Right lung (tissue), 10 donors: ENCODE measurements at places on chromosomes 16 and 17.

DNA sequence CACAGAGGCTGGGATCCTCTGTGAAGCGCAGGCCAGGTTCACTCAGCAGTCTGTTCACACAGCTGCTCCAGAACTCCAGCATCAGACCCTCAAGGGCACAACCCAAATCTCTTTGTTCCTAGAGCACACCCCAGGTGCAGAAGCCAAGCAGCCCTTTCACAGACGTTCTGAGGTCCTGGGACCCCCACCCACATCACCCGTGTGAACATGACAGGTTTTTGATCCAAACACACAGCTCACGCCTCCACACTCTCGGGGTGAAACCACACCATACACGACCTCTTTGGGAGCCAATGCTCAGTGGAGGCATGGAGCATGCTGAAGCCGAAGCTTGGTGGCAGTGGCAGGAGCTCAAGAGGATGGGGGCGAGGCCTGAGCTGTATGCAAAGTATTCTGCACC is 97.4 kb downstream of the ZNF778 start:
- no peak for DNase-seq

DNA sequence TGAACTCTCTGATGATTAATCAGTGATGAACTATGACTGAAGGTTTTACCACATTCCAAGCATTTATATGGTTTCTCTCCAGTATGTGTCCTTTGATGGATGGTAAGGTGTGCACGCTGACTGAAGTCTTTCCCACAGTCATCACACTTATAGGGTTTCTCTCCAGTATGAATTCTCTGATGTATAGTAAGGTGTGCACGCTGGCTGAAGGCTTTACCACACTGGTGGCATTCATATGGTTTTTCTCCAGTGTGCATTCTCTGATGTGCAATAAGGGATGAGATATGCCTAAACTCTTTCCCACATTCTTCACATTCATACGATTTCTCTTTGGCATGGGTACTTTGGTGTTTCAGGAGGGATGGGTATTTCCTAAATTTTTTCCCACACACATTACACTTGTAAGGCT is 16.4 kb downstream of the ZNF287 start:
- DNase-seq = no peak

- DNase-seq = no peak
These were observed 15.5 kb downstream of the TBC1D24 start for GRCh38 chr16:2490190-2491105.

DNA sequence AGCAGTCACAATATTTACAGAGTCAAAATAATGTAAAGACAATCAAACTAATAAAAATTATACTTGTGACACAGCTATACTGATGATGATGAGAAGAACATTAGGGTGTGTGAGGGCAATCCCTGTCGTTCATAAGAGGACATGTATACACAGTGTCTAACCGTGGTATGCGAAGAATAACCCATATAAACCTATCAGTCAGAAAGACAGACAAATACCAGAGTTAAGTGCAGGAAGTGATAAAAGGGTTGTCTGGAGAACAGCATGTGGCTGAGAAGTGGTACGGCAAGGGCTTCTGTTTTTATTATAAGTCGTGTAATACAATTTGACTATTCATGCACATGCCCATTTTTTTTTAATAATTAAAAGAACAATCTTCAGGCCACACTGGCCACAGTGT is 46.7 kb downstream of the LMF1 start:
- DNase-seq = no peak

GRCh38 chr17:2090804-2091534 is 36.1 kb downstream of the HIC1 start:
- DNase-seq = no peak

DNA sequence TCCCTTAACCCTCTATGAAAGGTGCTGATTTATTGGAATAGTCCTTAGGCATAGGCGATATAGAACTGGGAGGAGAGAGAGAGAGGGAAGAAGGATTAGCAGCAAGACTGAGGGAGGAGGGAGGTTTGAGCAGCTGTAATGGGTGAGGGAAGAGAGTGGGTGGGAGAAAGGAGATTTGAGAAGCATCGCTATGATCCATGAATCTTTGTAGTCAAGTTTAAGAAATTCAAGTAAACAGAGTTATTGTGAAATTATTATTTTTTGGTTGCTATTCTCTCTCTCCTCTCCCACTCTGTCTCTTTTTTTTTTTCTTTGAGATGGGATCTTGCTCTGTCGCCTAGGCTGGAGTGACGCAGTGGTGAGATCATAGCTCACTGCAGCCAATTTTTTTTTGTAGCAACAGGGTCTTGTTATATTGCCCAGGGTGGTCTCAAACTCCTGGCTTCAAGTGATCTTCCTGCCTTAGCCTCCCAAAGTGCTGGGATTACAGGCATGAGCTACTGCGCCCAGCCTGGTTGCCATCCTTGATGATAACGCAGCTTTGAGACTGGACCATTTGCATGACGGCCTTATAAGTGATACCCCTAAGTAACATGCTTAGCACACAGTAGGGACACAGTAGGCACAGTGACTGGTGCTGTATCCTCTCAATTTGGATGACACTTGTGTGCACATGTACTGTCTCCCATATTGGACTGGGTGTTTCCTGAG is 21.0 kb upstream of the TNS4 start:
- DNase-seq = no peak

- DNase-seq = no peak
These were observed 85.7 kb downstream of the MGAT5B start for GRCh38 chr17:76953946-76954345.

DNA sequence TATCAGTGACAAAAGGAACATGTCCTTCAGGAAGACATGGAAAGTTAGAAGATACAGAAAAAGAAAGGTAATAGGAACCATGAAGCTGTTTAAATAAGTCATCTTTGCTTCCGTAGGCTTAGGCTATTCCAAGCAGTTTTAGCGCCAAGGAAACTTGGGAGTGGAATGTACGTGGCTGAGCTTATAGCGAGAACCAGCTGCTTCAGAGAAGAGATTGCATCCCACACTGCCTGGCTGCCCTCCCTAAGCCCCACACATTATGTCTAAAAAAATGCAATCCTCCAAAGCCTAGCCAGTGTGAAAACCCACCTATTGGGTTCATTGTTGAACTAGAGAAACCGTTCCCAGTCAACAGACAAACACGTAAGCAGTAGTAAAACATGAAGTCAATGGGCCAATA is 149.9 kb downstream of the SLC39A11 start:
- peak; percentile 13 for DNase-seq

GRCh38 chr16:62738666-62739460 is 702.6 kb upstream of the CDH8 start:
- peak; percentile 16 for DNase-seq

DNA sequence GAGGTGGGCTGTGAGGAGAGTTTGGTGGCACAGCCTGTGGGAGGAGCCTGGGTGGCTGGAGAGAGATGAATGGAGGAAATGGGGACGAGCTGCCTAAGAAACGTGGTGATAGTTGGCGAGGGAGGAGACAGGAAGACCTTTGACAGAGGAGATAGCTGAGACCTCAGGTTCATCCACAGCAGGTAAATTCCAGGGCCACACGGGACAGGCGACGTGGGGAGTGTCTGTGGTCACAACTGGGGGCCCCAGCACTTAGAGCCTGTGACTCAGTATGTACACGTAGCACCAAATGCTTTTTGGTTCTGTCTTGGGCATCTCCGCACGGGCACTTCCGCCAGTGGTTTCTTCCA is 7.7 kb downstream of the MINK1 start:
- no peak for DNase-seq

- no peak for DNase-seq
These were observed 13.9 kb upstream of the KDM8 start for GRCh38 chr16:27189335-27189972.

- no peak for DNase-seq
These were observed 64.3 kb downstream of the IGF2BP1 start for GRCh38 chr17:49061524-49061943.

- peak; percentile 45 for DNase-seq
These were observed 1.6 kb upstream of the LDAF1 start for GRCh38 chr16:21156767-21157467.

GRCh38 chr17:10477701-10478100 is 8.3 kb upstream of the MYH4 start:
- no peak for DNase-seq

DNA sequence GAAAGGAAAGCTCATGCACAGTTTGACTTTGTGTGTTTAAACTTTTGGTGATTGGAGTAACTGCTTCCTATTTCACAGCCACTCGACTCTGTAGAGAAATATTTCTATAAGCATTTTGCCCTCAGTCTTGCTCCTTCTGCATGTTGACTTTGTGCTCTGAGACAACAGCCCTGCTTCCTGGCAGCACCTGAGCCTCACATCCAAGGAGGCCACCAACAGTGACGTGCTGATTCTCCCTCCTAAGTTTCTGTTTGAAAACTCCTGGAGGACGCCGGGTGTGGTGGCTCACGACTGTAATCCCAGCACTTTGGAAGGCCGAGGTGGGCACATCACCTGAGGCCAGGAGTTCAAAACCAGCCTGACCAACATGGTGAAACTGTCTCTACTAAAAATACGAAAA is 23.9 kb upstream of the WSB1 start:
- DNase-seq = peak; percentile 57

DNA sequence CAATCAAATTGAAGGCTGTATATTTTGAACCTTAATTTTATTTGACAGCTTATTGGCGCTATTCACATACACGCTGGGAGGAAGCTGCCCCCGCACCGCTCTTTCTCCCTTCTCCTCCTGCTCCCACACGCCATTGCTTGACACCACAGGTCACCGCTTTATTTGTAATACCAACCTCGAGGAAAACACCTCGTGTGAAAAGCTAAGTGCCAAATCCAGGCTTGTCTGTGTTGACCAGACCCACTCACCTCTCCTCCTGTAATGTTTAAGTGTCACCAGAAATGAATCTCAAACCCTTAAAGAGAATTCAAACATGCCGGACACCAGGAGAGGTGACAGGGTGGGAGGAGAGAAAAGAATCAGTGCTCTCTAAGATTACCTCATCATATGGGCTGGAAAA is 331.4 kb downstream of the GRIN2A start:
- no peak for DNase-seq

DNA sequence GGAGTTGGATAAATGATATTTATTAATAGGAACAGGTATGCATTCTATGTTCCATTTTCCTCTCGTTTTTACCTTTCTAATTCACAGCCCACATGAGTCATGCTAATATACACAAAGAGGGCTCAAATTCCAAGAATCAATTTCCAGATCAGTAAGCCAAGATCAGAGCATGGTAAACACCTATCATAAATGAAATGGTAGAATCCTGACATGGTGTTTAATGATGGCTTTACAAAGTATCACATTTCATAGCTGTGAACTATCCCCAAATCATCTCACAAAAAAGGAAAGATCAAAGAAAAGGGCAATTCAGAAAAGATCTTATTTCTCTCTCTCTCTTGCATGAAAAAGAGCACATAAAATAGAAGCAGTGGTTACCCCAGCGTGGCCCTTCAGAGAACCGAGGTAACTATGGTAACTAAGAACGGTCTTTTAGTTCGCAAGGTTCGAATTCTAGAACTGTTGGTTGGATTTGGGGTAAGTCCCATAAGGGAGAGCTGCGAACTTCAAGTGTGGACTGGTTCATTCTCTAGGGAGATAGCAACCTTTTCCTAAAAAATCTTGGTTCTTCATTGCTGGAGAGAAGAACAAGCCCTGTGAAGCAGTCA is 73.0 kb downstream of the MARCHF10 start:
- no peak for DNase-seq

DNA sequence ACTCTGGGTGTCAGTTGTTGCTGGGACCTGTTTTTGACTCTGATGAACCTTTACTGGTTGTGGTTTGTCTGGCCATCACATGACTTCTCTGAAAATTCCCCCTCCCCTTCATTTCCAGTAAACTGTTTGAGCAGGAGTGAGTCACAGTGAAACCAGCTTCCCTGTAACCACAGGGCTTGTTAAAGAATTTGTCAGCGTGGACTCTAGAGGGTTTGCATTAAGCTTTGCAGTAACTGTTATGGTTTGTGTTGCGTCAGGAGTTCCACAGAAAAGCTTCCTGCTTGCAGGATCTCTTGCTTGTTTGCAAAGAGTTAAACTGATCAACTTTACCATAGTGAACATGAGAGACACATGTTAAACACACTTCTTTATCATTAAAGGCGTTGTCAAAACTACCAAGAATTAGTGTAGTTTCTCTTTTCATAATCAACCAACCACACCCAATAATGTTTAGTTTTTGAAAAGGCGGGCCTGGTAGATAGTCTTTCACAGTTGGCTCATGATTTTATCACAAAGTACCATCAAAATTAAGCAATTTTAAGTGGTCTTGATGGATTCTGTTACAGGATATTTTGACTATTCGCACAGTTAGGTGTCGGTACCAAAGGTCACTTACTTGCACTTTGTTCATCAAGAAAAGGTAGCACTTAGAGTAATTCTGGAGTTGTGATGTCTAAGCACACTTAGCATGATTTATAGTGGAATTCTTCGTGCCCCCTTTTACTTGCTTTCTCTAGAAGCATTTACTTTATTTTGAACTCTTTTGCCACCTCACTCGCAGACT is 79.3 kb downstream of the VMP1 start:
- peak; percentile 69 for DNase-seq

DNA sequence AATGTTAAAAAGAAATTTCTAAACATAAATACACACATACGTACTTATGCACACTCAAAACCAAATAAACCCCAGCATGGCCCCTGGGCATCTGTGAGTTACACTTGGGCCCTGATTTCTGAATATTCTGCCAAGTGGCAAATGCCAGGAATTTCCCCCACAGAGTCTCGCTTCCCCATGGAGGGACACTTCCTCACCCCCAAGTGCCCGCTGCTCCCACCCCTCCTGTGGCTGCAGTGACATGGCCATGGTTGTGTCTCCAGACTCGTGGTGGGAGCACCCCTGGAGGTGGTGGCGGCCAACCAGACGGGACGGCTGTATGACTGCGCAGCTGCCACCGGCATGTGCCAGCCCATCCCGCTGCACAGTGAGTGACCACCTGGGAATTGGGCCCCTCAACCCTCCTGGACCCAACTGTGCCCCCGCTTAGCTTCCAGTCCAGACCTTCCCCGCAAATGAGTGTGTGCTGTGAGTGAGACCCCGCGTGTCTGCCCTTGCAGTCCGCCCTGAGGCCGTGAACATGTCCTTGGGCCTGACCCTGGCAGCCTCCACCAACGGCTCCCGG is 4.0 kb downstream of the ITGAD start:
- no peak for DNase-seq

DNA sequence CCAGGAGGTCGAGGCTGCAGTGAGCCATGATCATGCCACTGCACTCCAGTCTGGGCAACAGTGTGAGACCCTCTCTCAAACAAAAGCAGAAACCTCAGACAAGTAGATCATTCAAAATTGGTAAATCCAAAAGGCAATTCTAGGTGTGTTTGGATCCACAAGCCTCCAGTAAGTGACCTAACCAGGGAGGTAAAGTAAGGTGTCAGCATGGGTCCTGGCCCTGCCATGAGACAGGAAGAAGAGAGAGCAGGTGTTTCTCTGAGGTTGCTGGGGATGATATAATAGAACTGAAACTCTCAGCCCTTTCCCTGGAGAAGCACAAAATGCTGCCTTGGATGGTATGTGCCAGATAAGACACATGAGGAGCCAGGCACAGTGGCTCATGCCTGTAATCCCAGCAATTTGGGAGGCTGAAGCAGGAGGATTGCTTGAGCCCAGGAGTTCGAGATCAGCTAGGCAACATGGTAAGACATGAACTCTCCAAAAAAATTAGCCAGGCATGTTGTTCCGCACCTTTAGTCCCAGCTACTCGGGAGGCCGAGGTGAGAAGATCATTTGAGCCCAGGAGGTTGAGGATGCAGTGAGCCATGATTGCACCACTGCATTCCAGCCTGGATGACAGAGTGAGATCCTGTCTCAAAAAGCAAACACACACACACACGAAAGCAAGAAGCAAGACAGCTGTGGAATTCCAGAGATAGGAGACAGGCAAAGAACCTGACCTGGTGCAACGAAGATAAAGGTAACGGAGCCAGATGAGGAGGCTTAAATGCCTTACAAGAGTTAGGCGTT is 6.5 kb downstream of the TM4SF5 start:
- no peak for DNase-seq
